ENCODE measurements at places on chromosomes 3 and 15.

DNA sequence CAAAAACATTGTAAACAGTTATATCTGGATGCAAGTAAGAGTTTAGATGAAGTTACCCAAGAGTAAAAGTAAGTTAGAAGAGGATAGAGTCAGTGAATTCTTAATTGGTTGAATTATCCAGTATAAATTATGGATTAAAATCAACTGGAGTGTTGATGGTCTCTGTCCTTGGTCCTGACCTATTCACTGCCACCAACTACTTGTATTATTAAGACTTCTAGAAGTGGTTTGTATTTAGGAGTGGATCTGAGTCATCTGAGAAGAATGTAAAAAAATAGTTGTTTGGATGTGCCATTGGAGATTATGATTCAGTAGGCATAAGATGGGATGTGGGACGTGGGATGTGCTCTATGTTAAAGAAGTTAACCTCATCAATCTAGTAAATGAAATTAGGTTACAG is 86.4 kb downstream of the SYNPR start:
- no peak for DNase-seq

DNA sequence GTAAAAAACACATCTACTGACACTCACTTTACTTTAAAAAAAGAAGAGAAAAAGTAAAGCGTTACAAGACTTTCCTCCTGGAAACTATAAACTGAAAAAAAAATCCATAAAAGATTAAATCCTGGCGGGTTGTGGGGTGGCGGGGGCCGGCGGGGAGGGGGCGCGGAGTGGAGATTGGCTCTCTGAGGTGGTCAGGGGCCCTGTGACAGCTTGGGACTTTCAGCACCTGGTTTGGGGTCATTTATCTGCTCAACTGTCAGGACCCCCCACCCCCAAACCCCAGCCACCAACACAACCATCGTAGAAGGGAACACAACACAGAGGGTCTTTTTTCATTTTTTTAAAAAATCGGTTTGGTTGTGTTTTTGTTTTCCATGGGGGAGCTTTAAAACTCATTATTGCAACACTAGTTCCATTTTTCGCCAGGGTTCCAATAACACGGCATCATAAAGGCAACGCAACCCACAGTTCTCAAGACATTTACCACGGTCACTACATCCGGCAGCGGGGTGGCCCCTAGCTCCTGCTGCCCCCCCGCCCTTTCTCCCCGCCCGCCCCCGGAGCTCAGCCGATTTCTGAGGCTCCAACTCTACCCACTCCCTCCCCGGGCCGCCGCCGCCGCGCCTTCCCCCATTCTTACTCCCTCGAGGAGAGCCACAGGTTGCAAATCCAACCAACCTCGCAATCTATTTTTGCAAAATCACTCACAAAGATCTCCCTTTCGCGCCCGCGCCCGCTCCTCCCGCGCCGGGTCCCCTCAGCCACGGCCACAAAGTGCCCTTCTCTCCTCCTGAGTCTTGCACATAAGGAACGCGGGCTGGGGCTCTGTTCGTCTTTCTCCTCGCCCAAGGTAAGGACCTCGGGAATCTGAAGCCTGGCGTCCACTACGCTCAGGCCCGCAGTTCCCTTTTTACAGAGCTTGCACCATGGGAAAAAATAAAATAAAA is 1.8 kb downstream of the BCL6 start:
- DNase-seq: no peak

DNA sequence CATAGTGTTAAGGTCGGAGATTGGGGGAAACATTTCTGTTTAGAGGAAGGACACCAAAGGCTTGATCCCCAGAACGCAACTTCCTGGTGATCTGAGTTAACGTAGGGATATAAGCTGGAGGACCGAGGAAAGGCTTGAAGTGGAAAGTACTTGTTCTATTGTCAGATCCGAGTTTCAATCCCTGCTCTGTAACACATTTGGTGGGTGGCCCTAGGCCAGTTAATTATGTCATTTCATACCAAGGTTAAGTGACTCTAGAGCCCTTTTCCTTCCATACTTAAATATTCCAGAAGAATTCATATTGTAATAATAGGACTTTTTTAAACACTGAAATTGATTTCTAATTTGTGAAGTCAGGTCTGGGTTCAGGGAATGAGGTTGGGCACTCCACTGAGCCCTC is 80.9 kb downstream of the RPLP1 start:
- DNase-seq: no peak

DNA sequence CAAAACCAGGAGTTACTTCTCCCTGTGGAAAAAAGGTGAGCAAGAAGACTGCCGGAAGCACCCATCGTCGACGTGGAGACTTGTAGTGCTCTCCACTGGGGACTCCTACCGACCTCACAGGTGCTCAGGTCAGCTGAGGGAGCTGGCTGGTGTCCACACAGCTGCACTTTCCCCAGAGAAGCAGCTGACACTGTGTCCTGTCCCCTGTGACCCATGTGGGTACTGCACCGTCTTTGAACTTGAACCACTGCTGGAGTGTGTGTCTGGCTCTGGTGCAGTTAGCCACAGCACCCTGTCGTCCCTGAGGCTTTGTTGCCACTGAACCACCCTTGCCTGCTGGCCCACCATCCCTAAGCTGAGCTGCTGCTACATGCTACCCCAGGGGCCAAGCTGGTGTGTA is 270.8 kb downstream of the CACNA2D3 start:
- DNase-seq: no peak

- DNase-seq: no peak
Observed at GRCh38 chr3:194876403-194877095, 190.9 kb downstream of the FAM43A start.

DNA sequence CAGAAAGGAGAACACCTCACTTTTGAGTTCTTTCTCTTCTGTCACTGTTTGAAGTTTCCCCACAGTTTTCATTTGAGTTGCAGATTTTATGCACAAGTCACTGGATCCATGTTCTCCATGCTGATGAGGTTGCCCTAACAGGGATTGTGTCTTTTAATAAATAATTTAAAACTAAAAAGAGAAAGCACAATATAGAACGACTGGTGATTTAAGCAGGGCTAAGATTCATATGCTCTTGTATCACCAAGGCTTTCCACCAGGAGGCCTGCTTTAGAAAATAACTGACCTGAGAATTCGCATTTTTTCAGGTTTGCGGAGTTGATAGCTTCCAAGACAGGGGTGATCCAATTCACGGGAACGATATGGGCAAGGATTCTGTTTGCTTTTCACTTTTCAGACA is 252.0 kb upstream of the VEPH1 start:
- no peak for DNase-seq

GRCh38 chr3:156106721-156107373 is 13.5 kb upstream of the KCNAB1 start:
- no peak for DNase-seq

- DNase-seq: no peak
Observed at GRCh38 chr3:121988146-121988545, 33.9 kb downstream of the ILDR1 start.

DNA sequence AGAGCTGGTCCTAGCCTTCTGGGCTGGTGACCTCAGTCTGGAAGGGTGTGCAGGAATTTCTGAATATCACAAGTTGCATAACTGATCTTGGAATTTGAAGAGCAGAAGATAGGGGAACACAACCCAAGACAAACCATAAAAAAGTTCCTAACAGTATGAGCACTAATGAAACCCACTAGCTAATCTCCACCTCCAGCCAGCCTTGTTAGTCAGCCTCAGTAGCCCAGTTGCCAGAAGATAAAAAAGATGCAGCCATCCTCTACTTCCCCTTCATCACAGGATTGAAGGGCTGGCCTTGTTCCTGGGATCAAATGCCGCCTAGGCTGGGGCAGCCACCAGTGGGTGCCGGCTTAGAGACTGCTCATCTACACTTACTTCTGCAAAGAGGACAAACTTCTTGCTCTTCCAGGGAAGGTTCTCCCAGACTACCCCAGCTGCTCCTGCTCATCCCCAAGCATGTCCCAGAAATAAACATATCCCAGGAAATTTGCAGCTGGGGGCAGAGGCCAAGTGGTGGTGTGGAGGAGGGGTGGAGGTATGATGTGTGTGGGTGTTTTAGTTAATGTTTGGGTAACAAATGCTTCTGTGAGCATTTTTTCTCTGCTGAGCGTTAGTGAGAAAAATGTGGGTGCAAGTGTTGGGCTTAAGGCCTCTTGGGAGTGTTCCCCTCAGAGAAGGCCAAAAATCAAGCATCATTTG is 9.2 kb upstream of the ITGA11 start:
- DNase-seq: no peak

- no peak for DNase-seq
Observed at GRCh38 chr15:41811432-41812195, 16.3 kb upstream of the JMJD7 start.

- DNase-seq: no peak
Observed at GRCh38 chr3:178629430-178630178, 93.4 kb downstream of the KCNMB2 start.

- DNase-seq: no peak
Observed at GRCh38 chr15:20368974-20369373, 172.6 kb downstream of the GOLGA6L6 start.

- no peak for DNase-seq
Observed at GRCh38 chr3:95752199-95752598, 1062.2 kb upstream of the EPHA6 start.

DNA sequence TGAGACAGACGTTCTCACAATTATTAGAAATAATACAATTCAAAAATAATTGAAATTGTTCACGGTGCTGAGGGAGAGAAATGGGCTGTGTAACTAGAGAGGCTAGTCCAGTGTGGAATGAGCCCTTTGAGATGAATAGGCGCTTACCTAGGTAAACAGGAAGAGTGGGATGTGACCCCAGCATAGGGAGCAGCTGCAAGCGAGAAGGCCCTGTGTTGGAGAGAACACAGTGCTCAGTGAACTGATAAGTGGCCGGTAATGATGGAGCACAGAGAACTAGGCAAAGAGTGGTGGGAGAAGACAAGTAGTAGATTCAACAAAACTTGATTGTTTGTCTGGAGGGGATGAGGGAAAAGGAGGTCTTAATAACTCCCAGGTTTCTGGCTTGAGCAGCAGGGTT is 103.9 kb downstream of the HCN4 start:
- no peak for DNase-seq

Measured in NCI-H748 treated with DMSO at 0.1 percent for 48 hours (cell line).